ENCODE measurements at places on chromosomes 7 and 10.

GRCh38 chr7:103129702-103130549 lies 19.0 kb downstream of the NAPEPLD start:
- no peak for DNase-seq

DNA sequence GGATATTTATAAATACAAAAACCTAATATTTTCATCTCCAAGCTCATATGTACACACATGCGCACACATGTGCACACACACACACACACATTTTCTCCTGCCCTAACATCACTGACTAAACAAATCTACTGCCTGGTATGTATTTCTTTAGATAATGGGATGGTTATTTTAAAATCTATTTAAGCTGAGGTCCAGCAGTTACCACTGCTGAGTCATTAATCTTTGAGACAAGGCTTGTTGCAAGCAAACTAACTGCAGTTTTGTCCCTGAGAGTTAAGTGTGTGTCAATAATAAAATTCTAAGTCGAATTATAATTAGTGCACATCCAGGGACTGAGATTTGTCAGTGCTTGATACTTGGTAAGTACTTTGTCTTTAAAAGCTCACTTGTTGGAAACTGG lies 135.1 kb downstream of the VPS50 start:
- DNase-seq = no peak

- no peak for DNase-seq
Observed at GRCh38 chr10:60778971-60779796, 906 bp downstream of the CDK1 start.

- no peak for DNase-seq
Observed at GRCh38 chr7:29109899-29110298, 36.4 kb downstream of the CPVL start.

DNA sequence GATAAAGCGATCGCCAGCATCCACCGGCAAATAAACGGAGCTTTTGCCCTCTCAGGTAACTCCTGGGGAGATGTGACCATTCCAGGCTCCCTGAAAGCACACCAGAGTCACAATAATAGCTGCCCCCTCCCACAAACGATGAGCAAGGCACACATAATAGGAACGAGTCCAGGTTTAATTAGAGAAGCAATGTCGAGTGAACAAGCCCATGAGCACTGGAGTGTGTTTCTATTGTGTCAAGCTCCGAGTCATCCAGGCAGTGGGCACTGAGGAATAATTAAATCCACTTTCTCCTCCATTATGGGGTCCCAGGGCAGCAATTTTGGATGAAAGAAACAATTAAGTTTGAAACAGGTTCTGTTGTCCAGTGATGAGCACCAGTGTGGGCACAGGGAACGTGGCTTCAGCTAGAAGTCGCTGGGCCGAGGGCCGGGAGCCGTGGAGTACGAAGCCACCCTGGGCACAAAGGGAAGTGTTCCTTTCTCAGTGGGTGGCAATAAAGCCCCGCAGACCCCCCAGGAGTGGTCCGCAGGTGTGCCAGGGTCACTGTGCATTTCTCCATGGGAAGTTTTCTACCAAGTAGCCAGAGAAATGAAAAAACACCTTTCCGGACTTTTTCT lies 12.0 kb downstream of the PNLIPRP2 start:
- DNase-seq = no peak

- no peak for DNase-seq
Observed at GRCh38 chr10:79328737-79329504, 18.3 kb upstream of the PPIF start.

DNA sequence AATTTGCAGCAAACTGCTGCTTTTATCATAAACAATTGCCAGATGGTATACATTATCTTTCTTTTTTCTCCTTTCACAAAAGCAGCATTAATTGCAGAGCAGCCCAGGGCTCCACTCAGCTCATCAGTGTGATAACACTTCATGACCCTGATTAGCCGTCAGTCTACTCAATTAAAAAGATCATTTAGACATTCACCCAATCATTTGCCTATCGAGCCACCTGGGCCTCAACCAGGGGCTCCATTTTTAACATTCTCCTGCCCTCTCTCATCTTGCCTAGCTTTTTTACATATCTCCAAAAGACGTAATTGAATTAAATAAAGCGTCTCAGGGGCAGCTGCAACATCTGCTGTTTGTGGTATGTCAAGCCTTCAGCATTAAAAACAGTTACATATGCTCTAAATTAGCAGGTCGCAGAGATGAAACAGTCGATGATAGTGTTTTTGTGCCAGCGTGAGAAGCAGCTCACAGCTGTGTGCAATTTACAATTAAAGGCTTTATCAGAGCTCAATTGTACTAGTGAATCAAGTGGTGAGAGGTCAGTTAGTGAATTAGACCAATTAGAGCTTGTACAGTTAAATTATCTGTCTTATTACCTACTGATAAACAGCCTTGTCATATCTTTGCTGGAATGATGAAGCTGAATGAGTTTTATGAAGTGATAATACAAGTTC lies 522.5 kb downstream of the ETV1 start:
- no peak for DNase-seq

DNA sequence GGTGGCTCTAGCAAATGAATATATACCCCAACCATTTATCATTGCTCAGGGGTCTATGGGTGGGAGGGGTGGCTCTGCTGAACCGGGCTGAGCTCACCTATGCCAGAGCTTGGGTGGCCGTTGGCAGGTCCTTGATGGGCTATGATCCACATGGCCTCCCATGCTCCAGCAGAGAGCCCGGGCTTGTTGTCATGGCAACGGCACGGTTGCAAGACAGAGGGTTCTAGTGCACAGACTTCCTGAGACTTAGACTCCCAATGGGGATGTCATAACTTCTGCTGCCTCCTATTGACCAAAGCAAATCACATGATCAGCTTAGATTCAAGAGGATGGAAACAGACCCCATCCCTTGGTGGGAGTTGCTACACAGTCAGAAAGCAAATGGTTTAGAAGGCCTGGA lies 36.4 kb upstream of the CARD11 start:
- DNase-seq = no peak

- DNase-seq = no peak
Observed at GRCh38 chr7:118259115-118259514, 34.6 kb downstream of the ANKRD7 start.

GRCh38 chr7:17661982-17662585 lies 278.2 kb downstream of the SNX13 start:
- DNase-seq = no peak

- no peak for DNase-seq
Observed at GRCh38 chr7:126223729-126224128, 1029.0 kb downstream of the GRM8 start.

GRCh38 chr10:72626444-72626754 lies 520 bp upstream of the MICU1 start:
- no peak for DNase-seq

- DNase-seq = no peak
Observed at GRCh38 chr7:47078241-47078640, 503.7 kb downstream of the TNS3 start.

DNA sequence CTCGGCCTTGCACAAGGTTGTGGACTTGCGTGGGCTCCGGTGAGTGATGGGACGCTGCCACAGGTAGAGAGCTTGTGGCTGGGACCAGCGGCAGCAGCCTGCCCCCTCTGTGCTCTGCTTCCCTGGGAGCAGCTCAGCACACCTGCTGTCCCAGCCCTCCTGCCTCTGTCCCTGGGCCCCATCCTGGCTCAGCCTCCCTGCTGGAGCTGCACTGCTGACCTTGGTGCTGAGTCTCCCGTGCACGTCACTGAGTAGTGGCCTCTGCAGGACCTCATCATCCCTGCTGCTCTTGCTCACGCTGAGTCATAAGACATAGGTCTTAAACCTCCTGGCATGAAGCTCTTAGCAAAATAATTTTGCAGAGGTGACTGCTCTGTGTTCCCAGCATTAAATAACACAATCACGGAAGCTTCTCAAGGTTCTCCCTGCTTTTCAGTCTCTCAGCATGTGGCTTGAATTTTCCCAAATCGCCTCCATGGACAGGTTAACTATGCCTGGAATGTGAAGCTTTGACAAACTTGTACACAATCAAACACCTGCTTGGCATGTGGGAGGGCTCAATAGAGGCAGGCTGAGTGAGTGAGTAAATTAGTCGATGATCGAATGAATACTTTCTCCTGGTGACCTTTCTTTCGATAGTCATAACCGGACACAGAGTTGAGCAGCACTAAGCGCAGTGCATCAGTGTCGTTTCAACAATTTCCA lies 63.8 kb upstream of the NPS start:
- DNase-seq = no peak

DNA sequence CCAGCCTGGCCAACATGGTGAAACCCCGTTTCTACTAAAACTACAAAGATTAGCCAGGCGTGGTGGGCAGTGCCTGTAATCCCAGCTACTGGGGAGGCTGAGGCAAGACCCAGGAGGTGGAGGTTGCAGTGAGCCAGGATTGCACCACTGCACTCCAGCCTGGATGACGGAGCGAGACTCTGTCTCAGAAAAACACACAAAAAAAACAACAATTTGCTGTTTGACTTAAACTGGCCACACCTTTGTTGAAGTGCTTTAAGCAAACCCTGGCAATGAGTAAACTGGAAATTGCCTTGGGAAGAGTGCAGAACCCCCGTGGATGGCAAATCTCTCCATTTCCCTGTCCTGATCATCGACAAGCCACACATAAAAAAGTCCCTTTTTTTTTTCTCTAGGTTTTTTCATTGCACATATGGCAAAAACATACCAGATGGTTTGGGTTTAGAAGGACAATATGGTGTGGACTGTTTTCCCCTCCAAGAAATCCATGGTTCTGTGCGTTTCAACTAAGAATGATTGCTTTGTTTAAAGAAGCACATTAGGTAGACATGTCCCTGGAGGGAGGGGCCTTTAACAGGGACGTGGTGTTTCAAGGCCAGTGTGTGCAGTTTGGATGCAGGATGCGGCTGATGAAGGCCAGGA lies 76.9 kb downstream of the NRP1 start:
- no peak for DNase-seq

- no peak for DNase-seq
Observed at GRCh38 chr10:116720668-116721546, 21.5 kb downstream of the HSPA12A start.

GRCh38 chr7:8254215-8254614 lies 7.8 kb downstream of the ICA1 start:
- DNase-seq = no peak

- DNase-seq = no peak
Observed at GRCh38 chr10:29119374-29119773, 169.5 kb upstream of the LYZL1 start.

- no peak for DNase-seq
Observed at GRCh38 chr7:28174901-28175661, 5.5 kb downstream of the JAZF1 start.

- no peak for DNase-seq
Observed at GRCh38 chr7:98995111-98995510, 116.8 kb downstream of the TRRAP start.

DNA sequence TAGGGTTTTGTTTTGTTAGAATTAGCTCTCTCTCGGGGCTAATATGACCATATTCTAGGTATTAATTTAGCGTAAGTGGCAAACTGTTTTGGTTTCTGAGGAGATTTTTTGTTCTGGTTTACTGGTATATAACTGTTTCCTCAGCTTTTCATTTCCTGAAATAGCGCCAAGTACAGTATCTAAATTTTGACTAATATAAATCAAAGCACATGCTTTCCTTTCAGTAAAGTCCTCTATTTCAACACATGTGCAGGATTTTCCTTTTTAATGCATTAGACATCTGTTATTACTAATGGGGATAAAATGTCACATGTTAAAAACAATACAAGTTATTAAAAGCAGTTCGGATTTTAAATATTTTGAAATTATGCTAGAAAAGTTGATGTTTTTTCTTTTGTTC lies 11.3 kb downstream of the FERD3L start:
- no peak for DNase-seq

DNA sequence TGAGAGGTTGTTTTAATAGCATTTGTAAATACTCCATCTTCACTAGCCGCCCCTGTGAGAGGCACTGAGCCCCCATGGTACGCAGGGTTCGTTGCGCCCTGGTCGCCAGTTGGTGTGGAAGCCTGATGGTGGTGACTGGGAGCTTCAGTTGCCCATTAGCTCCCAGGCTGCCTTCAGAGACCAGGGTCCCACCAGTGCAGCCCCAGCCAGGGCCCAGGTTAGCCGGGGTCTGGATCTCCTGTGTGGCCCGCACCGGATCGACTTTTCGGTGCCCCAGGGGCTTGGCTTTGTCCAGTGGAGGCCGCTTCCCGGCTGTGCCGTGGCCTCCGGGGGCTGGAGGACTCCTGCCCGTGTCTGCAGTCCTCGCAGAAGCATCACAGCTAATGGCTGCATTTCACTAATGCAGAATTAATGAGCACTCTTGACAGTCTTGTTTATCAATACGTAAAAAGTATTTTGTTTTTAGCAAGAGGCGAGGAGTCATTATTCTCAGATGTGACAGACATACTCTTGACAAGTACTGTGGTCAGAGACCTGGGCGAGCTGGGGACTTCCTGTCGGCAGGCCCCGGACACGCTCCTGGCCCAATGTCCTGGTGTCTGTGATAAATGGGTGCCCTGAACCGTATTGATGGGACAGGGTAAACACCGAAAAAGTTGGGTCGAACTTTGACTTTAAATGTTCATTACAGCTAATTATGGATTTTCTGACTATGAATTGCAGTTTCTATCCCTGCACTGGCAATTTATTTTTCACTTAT lies 99.8 kb downstream of the NKX6-2 start:
- no peak for DNase-seq

GRCh38 chr10:60827791-60828488 lies 49.7 kb downstream of the CDK1 start:
- no peak for DNase-seq

GRCh38 chr7:141072548-141073172 lies 1.2 kb upstream of the TMEM178B start:
- no peak for DNase-seq

GRCh38 chr10:79050896-79051555 lies 17.7 kb upstream of the ZMIZ1 start:
- no peak for DNase-seq

DNA sequence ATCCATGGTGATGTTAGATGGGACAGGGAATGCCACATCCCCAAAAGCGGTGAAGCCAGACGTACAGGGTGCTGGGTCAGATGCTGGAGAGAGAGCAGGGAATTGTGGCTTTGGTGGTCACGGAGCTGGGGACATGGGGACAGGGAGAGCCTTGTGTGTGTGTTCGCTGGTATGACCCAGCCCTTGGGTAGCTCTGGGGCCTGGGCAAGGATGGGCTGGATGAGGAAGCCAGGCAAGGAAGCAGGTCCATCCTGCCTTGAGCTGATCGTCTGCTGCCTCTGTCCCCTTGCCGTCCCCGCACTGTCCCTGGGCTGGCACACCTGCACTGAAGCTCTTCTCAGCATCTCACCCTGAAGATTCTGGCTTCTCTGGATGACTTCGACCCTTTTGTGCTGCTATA lies 15.4 kb upstream of the CLDN4 start:
- DNase-seq = no peak

All from stimulated activated CD4-positive, alpha-beta T cell treated with anti-CD3 and anti-CD28 coated beads, TNF-alpha, amount 100 ng/mL, for 1 hour (primary cell).